Gastrocnemius medialis (tissue), 4 donors: ENCODE measurements at places on chromosomes 2 and 18. TPM values are rescaled to one million over a fixed set of nuclear protein-coding genes. Genes with fewer than 3 reads are reported as not detected.

DNA sequence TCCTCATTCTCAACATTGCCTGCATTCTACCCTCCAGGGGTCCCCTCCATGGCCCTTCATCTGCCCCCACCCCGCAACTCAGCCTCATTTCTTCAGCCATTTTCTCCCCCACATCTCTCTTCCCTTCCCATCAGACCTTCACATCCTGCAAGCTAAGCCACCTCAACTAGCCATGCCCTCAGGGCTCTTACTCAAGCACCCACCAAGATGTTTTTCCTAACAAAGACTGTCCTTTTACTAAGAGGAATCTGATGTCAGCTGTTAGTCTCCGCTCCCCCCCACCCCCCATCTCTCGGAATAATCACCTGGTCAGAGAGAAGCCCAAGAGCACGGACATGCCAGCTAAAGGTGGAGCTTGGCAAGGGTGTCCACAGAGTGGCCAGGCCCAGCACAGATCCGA lies 4.7 kb upstream of the CAPN10 start:
- no peak for DNase-seq
- peaks cover 12% of the 10 kb centered on the region for H3K36me3 ChIP-seq
- H3K27me3 ChIP-seq = no peaks in the 10 kb centered on the region

GRCh38 chr2:217360111-217360510 lies 500.2 kb upstream of the TNP1 start:
- no peaks in the 10 kb centered on the region for H3K27me3 ChIP-seq
- H3K4me1 ChIP-seq = peaks cover 27% of the 10 kb centered on the region
- DNase-seq = no peak
- no peak overlapping the region for H3K4me3 ChIP-seq
- no peaks in the 10 kb centered on the region for H3K36me3 ChIP-seq
- H3K27ac ChIP-seq = no peak overlapping the region

CGREF1 gene
- total RNA-seq = 7.1 TPM

DNA sequence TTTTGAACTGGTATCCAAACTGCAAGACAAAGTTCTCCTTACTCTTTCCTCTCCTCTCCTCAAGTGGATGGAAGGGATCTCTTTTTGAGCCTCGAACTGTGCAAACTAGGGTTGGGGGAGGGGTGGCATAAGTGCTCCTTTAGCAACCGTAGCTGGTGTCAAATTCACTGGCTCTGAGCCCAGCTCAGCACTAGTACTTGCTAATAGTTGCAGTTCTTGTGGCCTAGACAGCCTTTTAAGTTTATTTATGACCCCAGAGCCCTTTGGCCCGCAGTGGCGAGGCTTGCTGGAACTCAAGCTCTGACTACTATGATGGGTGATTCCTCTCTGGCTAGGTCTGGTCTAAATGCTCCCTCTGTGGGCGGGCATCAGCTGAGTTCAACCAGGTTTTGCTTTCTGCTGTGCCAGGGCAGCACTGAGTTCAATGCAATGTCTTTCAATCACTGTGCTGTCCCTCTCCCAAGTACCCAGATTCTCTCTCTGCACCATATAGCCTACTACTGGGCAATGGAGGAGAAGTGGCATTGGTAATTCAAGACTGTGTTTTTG lies 528.4 kb upstream of the SYT4 start:
- no peaks in the 10 kb centered on the region for H3K4me1 ChIP-seq
- no peaks in the 10 kb centered on the region for H3K27me3 ChIP-seq
- no peak overlapping the region for H3K4me3 ChIP-seq
- DNase-seq = no peak
- H3K36me3 ChIP-seq = no peaks in the 10 kb centered on the region
- H3K27ac ChIP-seq = no peak overlapping the region

ALLC gene
- not detected for total RNA-seq

DNA sequence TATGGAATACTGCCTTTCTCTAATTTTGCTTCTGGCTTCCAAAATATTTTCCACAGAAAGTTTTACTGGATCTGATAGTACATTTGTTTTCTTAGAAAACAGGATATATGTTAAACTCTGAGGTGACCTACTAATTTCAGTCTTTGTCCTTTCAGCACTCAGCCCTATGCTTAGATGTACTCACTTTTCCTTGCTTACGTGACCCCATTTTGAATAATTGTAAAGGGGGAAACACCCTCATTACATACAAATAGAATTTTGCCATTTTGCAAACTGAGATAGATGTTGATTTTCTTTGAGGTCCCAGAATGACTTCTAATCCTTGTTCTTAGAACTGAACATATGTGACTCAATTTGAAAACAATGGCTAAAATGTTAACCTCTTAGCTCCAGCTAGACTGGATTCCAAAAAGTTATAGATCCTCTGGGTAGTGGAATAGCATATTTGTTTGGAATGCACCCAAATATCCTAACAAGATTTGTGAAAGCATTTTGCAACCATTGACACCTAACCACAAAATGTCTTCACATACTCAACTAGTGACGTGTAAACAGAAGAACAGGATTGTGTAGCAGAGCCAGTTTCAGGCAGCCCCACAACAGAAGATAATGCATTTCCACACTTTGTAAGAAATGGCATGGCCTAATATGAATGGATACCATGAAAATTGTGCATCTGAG lies 44.8 kb upstream of the EHBP1 start:
- H3K36me3 ChIP-seq = no peaks in the 10 kb centered on the region
- no peak overlapping the region for H3K4me3 ChIP-seq
- H3K4me1 ChIP-seq = peaks cover 33% of the 10 kb centered on the region
- no peaks in the 10 kb centered on the region for H3K27me3 ChIP-seq
- no peak for DNase-seq

DNA sequence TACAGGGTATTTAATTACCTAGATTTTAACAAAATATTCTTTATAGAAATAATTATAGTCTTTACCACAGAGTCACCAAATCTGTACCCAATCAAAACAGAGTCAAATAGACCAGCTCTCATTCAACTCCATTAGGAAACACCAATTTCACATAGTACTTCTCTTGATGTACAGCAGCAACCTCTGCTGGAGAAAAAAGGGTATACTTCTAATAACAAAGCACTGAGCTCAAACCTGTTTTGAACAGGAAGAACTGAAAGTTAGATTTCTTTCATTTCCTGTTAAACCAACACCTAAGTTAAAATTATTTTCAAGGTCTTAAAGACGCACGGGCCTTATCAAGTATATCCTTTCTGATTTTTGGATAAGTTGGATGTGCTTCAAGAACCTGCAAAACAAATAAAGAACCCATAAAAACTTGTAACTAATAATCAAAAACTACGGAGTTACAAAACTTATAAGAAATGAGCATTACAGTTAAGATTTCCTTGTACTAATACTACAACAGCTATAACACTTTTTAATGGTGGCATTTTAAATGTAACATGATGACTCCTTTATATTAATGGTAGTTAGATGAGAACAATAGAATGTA lies 79.0 kb downstream of the TTC21B start:
- H3K36me3 ChIP-seq = peaks cover 18% of the 10 kb centered on the region
- DNase-seq = no peak
- H3K4me1 ChIP-seq = no peaks in the 10 kb centered on the region
- H3K27ac ChIP-seq = no peak overlapping the region
- no peak overlapping the region for H3K4me3 ChIP-seq

CCNT2 gene
- 11.6 TPM for total RNA-seq

GRCh38 chr18:62610701-62611411 lies 88.0 kb downstream of the ZCCHC2 start:
- no peaks in the 10 kb centered on the region for H3K27me3 ChIP-seq
- peak overlapping the region; percentile 4 for H3K4me3 ChIP-seq
- H3K27ac ChIP-seq = no peak overlapping the region
- H3K36me3 ChIP-seq = no peaks in the 10 kb centered on the region

DNA sequence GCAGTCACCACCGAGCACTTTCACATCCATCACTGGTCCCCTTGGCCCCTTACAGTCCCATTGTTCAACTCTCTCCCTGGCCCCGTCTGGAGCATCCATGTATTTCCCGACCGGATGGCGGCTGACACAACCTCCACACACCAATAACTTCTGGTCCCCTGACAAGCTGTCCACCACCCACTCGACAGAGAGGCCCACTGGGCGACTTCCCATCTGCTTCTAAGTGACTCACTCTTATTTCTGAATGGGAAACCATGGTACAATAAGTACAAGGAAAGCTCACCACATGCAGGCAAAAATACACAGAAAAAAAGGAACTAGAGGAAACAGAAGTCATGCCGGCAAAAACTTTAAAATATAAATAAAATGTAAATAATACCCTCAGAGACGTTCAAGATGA lies 82.9 kb upstream of the RAB12 start:
- no peaks in the 10 kb centered on the region for H3K36me3 ChIP-seq
- H3K27ac ChIP-seq = no peak overlapping the region
- no peak overlapping the region for H3K4me3 ChIP-seq

- no peak overlapping the region for H3K4me3 ChIP-seq
- H3K4me1 ChIP-seq = peaks cover 10% of the 10 kb centered on the region
- no peaks in the 10 kb centered on the region for H3K27me3 ChIP-seq
- no peaks in the 10 kb centered on the region for H3K36me3 ChIP-seq
- DNase-seq = no peak
- H3K27ac ChIP-seq = no peak overlapping the region
Observed at GRCh38 chr2:217222309-217222910, 362.5 kb upstream of the TNP1 start.

- H3K27ac ChIP-seq = peak overlapping the region; percentile 60
- DNase-seq = no peak
- H3K4me3 ChIP-seq = no peak overlapping the region
- H3K27me3 ChIP-seq = no peaks in the 10 kb centered on the region
Observed at GRCh38 chr2:216711348-216711747, 16.0 kb upstream of the IGFBP5 start.
